NCI-H2029 treated with DMSO at 0.1 percent for 48 hours (cell line): ENCODE measurements at places on chromosomes 16 and 17.

- DNase-seq = no peak
Observed at GRCh38 chr16:3574195-3574594, 3.0 kb downstream of the NLRC3 start.

- DNase-seq = no peak
Observed at GRCh38 chr17:21194226-21194625, 19.7 kb downstream of the TMEM11 start.

DNA sequence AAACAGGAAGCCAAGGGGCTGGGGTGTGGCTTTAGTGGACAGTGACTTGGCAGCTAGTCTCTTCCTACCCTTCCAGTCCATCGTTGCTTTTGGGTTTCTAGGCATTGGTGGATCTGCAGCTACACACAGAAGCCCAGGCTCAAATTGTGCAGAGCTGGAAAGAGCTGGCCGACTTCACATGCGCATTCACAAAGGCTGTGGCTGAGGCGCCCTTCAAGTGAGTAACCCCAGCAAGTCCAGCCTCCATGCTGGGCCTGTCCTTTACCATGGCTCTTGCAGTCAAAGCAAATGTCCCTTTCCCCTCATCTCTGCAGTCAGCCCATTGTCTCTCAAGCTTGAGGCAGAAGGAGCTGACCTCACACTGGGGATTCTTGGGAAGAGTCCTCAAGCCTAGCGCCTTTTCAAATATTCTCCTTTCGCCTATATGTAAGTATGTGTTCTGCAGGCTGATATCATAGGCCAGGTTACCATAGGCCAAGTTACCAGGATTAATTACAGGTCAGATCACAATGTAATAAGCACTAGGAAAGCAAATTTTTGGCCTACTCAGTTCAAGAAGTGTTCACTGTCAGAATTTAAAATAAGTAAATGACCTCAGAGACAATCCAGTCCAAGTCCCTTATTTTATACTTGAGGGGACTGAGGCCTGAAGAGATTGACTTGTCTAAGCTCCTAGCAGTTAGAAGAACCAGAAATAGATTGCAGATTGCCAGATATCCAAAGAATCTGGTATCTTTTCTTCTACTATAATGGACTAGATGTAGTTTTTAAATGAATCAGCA lies 6.5 kb downstream of the EME1 start:
- no peak for DNase-seq

- peak; percentile 4 for DNase-seq
Observed at GRCh38 chr16:84819644-84820304, at the start of gene CRISPLD2. CRISPLD2 (plus strand) TSS chr16:84819985; CDS start chr16:84838496, 18,511 bp downstream.

GRCh38 chr16:69725480-69726312 lies 664 bp downstream of the NQO1 start:
- DNase-seq = no peak

GRCh38 chr17:13636951-13637350 lies 35.2 kb upstream of the HS3ST3A1 start:
- DNase-seq = no peak

GRCh38 chr17:68378268-68379176 lies 78.8 kb downstream of the WIPI1 start:
- peak; percentile 24 for DNase-seq

- no peak for DNase-seq
Observed at GRCh38 chr16:56711862-56712261, 18.1 kb upstream of the NUP93 start.

DNA sequence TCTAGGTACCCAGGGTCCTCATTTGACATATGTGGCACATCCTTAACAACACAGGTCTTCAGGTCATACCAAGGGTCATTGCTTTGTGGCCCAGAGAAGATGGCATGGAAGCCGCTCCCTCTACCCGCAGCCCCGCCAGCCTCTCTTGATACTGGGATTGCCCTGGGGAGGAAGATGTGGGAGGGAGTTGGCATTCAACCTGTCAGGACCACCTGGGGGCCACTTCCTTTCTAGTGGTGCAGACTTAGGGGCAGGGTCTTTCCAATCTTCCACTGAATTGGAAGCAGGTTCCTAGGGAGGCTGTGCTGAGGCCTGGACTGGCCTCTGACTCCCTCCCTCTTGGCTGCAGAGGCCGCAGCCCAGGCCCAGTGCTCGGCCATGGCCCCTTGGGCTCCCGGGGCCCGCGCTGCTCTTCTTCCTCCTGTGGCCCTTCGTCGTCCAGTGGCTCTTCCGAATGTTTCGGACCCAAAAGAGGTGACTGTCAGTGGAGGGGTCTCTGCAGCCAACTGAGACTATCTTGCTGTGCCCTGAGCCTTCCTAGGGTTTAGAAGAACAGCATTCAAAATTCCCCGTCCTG lies 5.1 kb upstream of the HEXIM1 start:
- DNase-seq = no peak

DNA sequence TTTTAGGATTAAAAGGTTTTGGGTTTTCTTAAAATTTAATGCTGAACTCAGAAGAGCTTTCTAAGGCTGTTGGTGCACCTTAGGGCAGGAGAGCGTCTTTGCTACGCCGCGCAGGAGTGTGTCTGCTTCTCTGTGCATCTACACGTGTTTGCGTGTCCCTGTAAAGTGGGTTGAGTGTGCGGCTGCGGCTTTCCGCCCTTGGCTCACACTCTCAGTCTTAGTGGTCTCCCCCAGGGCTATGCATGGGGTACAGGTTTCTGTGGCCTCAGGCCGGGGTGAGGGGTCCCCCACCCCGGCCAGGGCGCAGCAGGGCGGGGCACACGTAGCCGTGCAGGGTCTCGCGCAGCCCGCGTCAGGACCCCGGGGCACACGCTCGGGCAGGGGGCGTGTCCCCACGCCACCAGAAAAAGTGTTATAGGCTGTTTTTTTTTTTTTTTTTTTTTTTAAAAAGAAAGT lies 727 bp upstream of the TENT4B start:
- no peak for DNase-seq

DNA sequence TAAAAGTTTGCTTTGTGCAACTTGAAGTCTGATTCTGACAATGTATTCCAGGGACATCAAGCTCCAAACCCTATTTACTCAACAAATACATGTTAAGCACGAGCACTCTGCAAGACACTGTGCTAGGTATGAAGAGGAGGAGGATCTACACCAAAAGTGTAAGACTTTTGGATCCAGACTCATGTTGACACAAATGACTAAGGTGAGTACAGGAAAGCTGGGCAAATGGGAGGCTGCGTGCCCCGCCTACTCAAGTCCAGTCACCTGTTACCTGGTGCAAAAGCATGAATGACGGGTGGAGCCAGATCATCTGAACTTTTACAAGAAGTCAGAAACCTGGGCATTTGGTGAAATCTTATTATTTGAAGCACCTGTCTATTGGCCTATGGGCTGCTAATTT lies 120.7 kb downstream of the ABCC12 start:
- DNase-seq = no peak

GRCh38 chr17:73128496-73128895 lies 36.0 kb upstream of the SLC39A11 start:
- no peak for DNase-seq

GRCh38 chr16:26594666-26595065 lies 472.1 kb upstream of the C16orf82 start:
- DNase-seq = no peak
